ENCODE measurements at places on chromosomes 12 and 14.

DNA sequence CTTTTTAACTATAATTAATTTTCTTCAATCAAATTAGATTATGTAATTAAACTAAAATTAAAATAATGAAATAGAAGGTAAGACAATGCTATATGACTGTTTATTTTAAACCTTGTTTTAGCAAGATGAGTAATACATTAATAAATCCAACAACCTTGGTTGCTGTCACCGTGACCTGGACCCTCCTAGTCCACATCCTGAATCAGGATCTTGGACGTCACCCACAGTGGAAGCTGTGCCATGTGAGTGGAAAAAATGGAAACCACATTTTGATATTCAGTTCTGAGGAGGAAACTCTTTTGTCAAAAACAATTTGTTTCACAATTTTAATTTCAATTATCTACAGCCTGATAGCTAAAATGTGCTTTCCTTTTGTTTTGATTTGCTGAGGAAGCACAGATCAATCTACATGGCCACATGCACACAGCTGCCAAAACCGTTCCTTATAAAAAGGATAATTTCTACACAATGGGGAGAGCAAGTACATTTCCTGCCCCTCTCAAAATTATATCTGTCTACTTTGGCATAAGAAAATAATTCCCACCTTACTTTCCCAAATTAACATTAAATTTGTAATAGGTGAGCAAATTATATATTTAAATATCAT, 255.5 kb downstream of the RASSF9 start:
- no peak for DNase-seq

GRCh38 chr12:80332827-80333226, 111.2 kb upstream of the PTPRQ start:
- DNase-seq, result no peak

GRCh38 chr14:24368562-24369252, 723 bp downstream of the NFATC4 start:
- no peak for DNase-seq

DNA sequence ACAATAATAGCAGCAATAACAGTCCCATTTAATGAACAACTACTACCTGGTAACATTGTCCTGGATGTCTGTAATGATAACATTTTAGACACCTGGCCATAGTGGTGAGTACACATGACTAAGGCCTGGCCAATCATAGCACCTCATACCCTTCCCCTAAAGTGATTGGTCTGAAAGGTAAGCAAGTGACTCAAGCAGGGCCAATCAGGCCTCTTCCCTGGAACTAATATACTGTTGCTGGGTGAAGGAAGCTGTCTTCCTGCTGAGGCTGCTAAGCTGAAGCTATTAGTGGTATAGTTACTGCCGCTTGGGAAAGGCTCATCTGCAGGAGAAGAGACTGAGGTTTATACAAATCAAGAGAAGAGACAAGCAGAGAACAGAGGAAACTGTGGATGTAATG, 18.7 kb upstream of the NOS1 start:
- DNase-seq, result no peak

DNA sequence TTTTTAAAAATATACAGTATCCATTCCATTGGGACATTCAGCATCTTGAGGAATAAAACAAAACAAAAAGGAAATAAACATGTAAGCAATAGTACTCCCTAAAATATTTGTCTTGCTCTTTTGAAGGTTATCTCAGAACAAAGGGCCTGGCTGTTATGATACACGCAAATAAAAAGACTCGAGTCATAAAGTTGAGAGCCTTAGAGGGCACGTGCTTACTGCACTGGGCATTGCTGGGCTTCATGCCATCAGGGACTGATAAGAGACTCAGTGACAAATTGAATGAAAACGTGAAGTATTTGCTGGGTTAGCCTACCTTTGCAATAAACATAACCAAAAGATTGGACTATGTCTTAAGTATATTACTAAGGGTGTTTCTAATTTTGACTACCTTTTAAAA, 118.9 kb downstream of the SLC35F4 start:
- no peak for DNase-seq

- DNase-seq, result peak; percentile 32
These were observed 121.7 kb downstream of the PPM1H start for GRCh38 chr12:62813031-62813829.

GRCh38 chr12:46494424-46494823, 121.9 kb upstream of the SLC38A2 start:
- no peak for DNase-seq

DNA sequence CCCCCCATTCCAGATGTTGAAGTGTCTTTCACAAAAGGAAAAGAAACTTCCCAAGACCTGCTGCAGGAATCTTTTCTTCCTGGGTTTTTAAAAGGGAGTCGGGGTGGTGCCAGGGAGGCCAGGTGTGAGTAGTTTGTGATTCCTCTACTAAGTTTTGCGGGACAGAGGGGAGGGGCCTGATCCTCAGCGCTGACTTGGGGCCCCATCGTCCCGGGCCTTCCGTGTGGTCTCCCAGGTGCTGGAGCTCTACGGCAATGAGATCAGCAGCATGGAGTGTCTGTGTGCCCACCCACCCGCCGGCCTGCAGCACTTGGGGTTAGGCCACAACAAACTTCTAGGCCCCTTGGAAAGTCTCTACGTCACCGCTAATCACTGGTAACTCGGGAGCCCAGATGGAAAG, 4.5 kb downstream of the LRRC43 start:
- DNase-seq, result no peak

GRCh38 chr14:75842551-75842950, 139.2 kb downstream of the TGFB3 start:
- DNase-seq, result no peak

GRCh38 chr12:24025153-24025798, 75.8 kb upstream of the SOX5 start:
- DNase-seq, result no peak

DNA sequence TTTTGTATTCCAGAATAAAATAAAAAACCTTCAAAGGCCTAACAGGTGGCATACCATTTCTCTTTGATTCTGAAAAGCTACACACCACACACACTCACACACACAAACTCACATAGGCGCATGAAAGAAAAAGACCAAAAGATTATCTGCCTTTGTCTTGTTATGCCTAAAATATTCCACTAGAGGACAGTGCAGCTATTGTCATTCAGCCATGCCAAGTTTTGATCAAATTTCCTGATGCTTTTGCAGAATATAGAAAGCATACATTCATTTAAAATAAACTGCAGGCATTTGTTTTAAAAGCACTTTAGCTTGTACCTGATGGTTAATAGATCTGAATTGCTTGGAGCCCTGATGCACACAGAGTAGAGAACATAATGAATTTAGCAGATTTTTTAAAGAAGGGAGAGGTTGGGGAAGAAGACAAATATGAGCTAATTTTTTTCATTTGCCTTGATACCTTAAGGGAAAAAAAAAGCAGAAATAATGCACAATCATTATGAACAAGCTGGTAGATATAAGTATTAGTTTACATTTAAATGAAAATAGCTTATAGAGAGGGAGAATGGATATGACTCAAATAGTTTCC, 1766.9 kb upstream of the SEL1L start:
- DNase-seq, result no peak

- no peak for DNase-seq
These were observed 362.5 kb downstream of the SYT1 start for GRCh38 chr12:79227091-79227490.

GRCh38 chr12:2083561-2083960, 30.8 kb downstream of the CACNA1C start:
- no peak for DNase-seq

DNA sequence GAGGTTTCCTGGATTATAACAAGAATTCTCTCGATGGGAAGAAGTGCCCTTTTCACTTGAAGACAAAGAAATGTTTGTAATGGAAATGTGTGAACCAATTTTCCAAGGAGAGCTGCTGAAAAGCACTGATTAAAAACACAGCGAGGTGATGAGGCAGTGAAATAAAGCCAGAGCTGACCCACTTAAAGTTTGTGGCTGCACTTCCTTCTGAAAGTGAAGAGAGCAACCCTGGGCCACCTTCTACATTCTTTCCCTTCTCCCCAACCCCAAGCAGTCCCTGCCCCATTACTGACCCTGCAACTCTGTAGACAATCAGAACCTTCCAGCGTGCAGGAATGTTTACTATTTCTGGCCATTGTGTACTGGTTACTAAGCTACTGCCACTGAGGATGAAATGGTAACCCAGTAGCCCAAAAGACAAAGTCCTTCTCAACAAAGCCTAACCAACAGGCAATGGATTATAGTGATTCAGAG, 173.9 kb downstream of the TTC7B start:
- no peak for DNase-seq

DNA sequence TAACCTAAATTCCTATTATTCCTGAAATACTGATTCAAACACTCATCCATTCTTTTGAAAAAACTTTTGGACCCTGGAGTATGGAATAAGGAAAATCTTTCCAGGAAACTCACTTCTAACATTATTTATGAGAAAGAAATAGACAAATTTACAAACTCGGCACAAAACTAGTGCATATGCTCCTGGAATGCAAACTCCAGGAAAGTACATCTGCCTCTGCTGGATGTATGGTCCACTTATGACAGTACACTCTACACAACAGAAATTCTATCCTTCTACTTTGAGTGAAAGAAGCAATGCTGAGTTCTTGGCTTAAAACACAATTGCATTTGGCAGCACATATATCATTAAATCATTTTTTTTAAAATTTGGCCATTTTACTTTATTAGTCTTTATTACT, 700.5 kb upstream of the STXBP6 start:
- no peak for DNase-seq

DNA sequence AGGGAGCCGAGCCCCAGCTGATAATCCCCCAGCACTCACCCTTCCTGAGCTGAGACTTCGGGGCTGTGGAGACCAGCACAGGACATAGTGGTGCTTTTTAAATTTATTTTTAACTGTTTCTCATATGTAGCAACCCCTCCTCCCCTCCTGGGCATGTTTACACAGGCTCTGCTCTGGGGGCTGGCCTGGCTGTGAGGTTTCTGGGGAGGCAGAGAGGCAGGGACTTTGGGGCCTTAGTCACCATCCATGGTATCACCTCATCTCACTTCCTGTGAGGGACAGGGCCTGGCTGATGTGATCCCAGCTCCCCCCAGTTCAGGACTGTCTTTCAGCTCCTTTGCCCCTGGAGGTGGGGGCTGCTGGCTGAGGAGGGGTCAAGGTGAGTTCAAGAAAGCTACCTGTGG, 20.4 kb downstream of the VASH1 start:
- DNase-seq, result no peak

DNA sequence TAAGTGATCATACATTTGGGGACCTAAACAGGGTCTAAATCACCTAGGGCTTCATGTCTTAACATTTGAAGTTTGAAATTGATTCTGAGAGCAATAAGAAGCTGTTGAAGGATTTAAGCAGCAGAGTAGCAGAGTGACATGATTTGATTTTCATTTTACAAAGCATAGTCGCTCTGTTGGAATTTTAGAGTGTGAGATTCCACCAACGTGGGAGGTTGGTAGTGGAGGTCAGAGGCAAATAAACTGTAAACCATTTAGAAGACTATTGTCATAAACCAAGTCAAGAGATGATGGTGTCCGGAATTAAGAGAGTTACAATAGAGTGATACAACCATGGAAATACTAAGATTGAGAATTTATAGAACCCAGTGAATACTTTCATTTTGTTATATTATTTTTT, 52.7 kb upstream of the ZDHHC17 start:
- DNase-seq, result no peak

GRCh38 chr12:113647048-113647447, 175.4 kb upstream of the LHX5 start:
- no peak for DNase-seq

DNA sequence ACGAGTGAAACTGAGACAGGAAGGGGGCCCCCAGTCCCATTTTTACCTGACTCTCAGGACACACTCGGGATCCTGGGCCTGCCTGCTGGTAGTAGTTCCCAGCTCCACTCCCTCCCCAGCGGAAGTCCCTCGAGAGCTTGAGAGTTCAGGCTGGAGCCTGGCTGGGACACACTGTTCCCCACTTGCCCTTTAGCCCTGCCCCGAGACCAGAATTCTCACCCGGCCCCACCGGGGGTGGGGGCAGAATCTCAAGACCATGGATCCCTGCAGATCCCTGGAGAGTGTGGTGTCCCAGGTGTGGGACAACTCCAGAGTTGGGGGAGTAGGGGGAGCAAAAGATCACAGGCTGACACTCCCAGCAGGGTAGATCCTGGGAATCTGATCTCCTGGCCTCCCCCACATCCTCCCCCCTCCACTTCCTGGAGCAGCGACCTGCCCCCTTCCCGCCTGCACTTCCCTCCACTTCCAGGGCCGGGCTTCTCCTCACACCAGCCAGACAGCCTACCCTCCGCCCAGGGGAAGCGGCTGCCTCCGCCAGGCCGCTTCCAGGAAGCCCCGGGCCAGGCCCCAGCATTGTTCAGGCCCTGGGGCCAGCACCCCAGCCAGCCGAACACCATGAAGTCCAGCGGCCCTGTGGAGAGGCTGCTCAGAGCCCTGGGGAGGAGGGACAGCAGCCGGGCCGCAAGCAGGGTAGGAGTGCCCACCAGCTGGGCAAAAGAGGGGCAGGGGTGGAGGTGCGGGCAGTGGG, at the start of gene TNS2:
TNS2 (plus strand) TSS at position 495 of the 748 bp plus-strand sequence; CDS start at position 616, 121 bp downstream.
- DNase-seq, result no peak

DNA sequence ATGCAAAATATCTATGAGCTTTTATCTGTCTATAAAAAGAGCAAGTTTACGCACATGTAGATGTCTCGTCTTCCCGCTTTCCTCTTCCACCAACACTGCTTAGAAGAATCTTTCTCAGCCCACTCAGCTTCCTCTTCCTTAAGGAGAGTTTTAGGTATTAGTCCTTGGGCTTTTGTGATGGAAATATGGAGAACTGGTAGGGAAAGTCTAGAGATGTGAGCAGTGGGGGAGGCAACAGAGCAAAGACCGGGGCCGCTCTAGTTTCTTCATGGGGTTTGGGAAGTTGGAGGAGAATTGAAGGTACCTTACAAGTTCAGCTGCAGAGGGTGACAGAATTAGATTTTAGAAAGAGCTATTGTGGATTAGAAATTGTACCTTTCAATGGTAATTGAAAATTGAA, 56.3 kb upstream of the CPNE8 start:
- no peak for DNase-seq

DNA sequence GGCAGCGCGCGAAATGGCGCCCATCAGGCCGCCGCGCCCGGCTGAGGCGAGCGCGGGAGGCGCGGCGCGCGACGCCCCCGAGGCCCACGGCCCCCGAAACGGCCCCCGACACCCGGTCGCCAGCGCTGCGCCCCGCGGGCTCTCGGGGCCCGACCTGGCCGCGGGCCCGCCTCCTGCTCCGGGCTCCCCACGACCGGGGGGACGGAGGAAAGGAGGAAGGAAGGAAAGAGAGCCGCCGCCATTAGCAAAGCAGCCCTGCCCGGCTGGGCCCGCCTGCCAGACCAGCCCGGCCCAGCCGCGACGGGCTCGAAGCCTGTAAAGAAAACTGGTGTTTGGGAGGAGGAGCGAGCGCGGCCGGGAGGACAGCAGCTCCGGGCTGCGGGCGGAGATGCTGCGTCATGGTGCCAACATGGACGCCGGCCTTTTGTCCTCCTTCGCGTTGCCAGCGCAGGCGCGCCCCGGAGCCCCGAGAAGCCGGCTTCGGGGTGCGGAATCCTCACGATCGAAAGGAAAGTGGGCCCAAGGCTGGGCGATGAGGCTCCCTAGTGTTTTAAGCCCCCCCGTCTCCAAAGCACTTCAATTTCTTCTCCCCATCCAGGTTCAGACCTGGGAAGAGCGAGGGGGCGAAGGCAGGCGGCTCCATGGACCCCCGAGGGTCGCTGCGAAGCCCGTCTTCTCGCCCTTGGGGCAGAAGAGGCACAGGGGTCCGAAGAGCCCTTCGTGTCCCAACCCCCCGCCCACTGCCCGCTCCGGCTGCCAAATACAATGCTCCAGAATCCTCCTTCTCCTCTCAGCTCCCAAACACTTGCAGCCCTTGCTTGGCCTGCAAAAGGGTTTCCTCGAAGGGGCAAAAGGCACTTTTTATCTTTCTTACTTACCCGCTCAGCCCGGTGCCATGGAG, 2.9 kb upstream of the SETD1B start:
- peak; percentile 65 for DNase-seq

Data from bone marrow (tissue), 2 donors.